Thyroid gland (tissue), 4 donors: ENCODE measurements at places on chromosomes 1 and 21. TPM values are rescaled to one million over a fixed set of nuclear protein-coding genes. Genes with fewer than 3 reads are reported as not detected.

Gene ZFYVE9
- 51.1 TPM for total RNA-seq

DNA sequence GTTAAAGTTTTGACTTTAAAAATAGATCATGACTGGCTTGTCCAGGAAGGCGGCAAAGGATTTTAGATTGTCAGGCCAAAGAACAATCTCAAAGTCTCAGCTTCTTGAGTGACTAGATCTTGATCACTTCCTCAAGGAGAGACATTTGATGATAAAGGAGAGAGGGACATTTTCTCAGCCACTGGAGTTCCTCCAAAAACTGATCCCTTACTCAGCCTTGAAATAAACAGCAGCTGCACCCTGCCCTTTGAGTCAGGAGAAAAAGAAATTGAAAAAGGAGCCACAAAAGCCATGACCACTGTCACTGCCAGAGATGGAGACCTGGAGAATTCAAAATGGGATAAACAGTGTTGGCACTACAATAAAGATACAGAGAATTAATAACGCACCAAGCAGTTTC lies 288.4 kb upstream of the PRMT6 start:
- DNase-seq = no peak
- H3K27ac ChIP-seq = no peak overlapping the region
- H3K36me3 ChIP-seq = no peaks in the 10 kb centered on the region
- H3K27me3 ChIP-seq = no peaks in the 10 kb centered on the region

Gene DR1
- total RNA-seq = 32.9 TPM

- H3K27ac ChIP-seq = no peak overlapping the region
- H3K4me1 ChIP-seq = no peaks in the 10 kb centered on the region
- H3K4me3 ChIP-seq = no peak overlapping the region
- H3K36me3 ChIP-seq = no peaks in the 10 kb centered on the region
- no peaks in the 10 kb centered on the region for H3K27me3 ChIP-seq
These were observed 28.7 kb downstream of the PDE4B start for GRCh38 chr1:65821386-65821785.

Gene AKNAD1
- not detected for total RNA-seq

Gene AGMAT
- 1.6 TPM for total RNA-seq

GRCh38 chr1:69982992-69983391 lies 222.4 kb downstream of the LRRC40 start:
- DNase-seq = no peak
- no peak overlapping the region for H3K27ac ChIP-seq
- H3K36me3 ChIP-seq = no peaks in the 10 kb centered on the region
- no peaks in the 10 kb centered on the region for H3K27me3 ChIP-seq
- H3K4me3 ChIP-seq = no peak overlapping the region

Gene IFI6
- total RNA-seq = 174 TPM

DNA sequence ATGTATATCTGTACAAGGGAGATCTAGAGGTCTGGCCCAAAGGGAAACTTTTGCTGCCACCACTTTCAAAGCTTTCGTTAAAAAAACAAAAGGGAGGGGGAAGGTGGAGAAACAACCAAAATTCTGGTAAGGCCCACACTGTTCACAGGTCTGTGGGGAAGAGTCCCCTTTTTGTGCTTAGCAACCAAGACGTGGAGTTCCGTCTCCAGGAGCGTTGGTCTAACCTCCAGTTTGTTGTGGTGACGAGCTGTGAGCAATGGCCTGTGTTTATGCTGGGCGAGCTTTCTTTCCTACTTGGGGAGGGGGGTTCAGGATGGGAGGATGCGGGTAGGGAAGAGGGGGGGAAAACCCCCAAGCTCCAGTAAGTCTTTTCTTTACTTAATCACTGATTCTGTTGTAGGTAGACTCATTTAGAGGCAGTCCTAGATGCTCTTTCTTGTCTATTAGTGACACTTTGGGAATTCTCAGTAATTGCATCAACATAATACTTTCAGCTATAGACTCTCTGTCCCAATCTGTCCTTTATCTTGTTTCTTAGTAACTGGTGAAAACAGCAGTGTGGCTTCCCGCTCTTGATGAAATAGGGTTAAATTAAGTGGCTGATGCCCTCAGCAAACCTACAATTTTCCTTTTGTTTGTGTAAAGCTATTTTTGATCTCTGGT lies 1.5 kb downstream of the HIPK1 start:
- no peaks in the 10 kb centered on the region for H3K27me3 ChIP-seq
- H3K4me3 ChIP-seq = peak overlapping the region; percentile 95
- peaks cover 29% of the 10 kb centered on the region for H3K4me1 ChIP-seq
- H3K27ac ChIP-seq = peak overlapping the region; percentile 82

Gene INAVA
- total RNA-seq = not detected
